Urinary bladder (tissue), 4 donors: ENCODE measurements at places on chromosomes 7 and 10. TPM values are rescaled to one million over a fixed set of nuclear protein-coding genes. Genes with fewer than 3 reads are reported as not detected.

Gene MKI67
- 0.42 TPM for polyA plus RNA-seq

GRCh38 chr7:13800694-13801448, 188.6 kb downstream of the ETV1 start:
- no peak for DNase-seq

GRCh38 chr10:109862041-109862440, 61.3 kb downstream of the XPNPEP1 start:
- no peak for DNase-seq

DNA sequence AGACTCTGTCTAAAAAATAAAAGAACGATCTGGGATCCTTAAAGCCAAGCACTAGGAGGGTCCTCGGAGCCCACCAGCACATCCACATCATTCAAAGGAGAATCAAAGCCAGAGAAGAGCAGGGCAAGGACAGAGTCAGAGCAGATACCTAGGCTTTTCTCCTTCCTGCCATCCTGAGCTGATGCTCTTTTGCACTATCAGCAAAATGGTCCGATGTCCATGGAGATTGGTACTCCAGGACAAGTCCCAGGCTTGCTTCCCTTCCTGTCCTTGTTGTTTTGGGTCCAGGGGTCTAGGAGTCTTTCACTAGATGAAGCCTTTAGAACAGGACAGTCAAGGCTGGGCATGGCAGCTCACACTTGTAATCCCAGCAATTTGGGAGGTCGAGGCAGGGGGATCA, 58.0 kb upstream of the ELN start:
- DNase-seq, result no peak

GRCh38 chr10:63071145-63071544, 62.0 kb upstream of the NRBF2 start:
- DNase-seq, result no peak

DNA sequence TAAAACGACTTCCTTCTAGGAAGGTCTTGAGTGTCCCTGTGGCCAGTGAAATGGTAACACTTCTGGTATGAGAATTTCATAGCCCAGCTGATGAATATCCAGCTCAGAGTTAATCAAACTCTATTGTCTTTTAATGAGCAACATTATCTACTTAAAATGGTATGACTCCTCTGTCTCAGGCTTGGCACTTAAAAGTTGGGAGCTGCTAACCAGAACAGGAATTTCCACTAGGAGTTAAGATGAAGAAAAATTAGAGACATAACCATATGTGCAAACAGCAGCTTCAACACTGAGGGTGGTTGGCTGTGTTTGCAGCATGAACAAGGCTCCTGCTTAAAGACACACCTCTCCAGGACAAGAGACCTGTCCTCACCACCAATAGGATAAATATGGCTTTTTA, 46.8 kb downstream of the CH25H start:
- DNase-seq, result no peak

Gene LLCFC1
- not detected for polyA plus RNA-seq

Gene SDK1
- polyA plus RNA-seq, result 9.8 TPM

Gene GIMAP5
- 24.3 TPM for polyA plus RNA-seq

Gene TBX20
- 22.4 TPM for polyA plus RNA-seq

GRCh38 chr7:83149466-83149865, 13.2 kb downstream of the PCLO start:
- DNase-seq, result no peak

Gene PTF1A
- polyA plus RNA-seq, result not detected

GRCh38 chr10:131290781-131291180, 20.7 kb downstream of the TCERG1L start:
- DNase-seq, result no peak
